ENCODE measurements at places on chromosomes 7 and 10. TPM values are rescaled to one million over a fixed set of nuclear protein-coding genes. Genes with fewer than 3 reads are reported as not detected.

DNA sequence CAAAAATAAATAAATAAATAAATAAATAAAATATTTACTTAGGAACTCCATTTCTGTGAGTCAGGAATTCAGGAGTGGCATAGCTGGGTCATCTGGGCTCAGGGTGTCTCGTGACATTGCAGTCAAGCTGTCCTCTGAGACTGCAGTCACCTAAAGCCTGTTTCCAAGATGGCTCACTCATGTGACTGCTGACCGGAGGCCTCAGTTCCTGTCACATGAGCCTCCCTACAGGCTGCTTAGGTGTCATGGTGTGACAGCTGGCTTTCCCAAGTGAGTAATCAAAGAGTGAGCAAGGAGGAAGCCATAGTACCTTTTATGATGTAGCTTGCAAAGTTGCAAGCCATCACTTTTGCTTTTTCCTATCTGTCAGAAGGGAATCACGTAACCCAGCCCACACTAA is 128.6 kb upstream of the KCTD7 start:
- DNase-seq: peak; percentile 10

GRCh38 chr7:87218796-87219544 is 562 bp downstream of the TMEM243 start:
- peak; percentile 70 for DNase-seq

The HOXA5 gene
- 34.2 TPM for total RNA-seq

- DNase-seq: no peak
Observed at GRCh38 chr7:158803367-158803969, 25.8 kb downstream of the ESYT2 start.

DNA sequence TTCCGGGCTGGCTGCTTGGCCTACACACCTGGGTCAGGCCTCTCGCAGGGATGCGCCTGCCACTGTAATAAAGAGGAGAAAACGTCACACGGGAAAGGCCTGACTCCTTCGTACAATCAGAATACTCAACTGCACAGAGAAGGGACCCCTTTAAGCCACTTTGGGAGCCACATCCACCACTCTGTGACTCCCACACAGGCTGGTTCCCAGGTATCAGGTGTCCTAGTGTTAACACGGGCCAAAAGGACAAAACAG is 5.8 kb upstream of the ZNF736 start:
- DNase-seq: no peak
